IMR-90 (cell line): ENCODE measurements at places on chromosomes 1 and 21. TPM values are rescaled to one million over a fixed set of nuclear protein-coding genes. Genes with fewer than 3 reads are reported as not detected.

DNA sequence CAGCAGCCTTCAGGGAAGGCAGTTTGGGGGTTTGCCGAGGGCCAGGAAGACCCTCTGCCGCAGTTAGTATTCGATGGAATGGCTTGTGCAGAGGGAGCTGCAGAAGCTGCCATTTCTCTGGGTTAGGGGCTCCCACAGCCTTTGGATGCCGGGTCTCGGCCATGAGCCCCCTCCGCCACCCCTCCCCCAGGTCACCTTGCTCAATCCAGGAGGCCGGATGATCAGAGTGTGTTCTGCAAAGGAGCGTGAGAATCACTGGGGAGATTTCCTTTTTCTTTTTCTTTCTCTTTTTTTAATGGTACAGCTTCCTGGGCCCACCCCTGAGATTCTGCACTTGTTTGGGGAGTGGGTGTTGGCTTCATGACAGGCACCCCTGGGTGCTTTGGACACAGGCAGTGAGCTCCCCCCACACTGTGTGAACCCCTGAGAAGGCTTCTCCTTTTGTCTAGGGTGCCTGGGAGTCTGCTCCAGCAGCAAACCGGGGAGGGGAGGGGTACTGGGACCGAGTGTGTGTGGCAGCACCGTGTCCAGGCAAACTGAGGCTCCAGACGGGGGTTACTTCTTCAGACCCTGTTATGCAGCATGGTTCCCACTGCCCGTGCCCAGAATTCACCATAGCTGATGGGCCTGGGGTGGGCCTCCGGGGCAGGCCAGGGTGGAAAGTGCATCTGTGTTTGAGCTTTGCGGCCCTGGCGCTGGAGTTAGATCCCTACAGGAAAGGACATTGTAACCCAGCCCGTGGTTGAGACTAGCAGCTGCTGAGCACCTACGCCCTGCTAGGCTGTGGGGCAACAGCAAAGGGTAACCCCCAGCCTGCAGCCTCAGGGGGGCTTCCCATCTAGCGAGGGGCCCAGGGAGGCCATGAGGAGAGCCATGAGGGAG, 18.5 kb downstream of the TNFRSF1B start:
- DNase-seq: no peak

DNA sequence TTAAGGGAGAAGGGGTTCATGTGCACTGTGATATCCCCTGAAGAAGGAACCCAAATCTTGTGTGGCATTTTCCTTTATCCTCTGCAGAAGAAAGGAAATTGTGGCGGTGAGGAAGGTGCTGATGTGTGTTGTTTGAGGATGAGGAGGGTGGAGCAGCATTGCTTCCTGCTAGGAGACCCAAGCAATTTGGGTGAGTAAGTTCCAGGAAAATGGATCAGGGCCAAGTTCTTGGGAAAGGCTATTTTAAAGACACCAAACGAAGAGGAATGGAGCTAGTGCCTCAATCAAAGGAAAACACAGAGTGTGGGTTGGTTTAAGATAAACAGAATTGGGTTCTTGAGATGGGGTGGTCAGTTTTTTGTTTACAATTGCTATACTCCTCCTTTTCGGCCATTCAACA, 86.7 kb upstream of the MARK1 start:
- DNase-seq: no peak

DNA sequence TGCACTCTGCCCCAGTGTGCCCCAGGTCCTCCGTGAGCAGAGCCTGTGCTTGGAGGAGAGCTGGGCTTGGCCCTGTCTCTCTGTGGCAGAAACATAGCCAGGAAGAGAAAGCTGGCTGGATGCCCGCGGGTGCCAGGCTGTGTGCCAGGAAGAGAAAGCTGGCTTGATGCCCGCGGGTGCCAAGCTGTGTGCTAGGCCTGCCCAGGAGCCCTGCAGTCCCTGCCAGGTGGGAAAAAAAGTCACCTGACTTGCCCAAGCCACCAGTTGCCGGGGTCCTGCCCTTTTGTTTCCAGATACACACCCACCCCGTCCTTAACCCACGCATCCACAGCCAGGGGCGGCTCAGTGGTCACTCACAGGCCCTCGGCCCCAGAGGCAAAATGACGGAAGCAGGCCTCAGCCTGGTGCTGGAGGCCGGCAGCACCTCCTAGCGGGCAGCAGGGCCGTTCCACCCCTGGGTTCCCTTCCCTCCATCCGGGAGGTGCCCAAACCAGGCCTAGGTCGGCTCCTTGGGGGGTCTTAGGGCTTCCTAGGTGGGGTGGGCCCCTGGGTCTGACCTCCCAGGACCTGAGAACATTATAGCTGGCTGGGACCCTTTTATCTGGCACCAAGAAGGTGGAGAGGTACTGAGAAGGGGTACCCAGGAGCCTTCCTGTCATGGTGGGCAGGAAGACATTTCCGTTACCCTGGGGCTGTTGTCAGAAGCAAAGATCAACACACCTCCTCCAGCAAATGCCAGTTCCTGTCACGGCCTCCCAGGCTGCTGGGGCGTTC, 9.1 kb downstream of the ITGB2 start:
- no peak for DNase-seq

DNA sequence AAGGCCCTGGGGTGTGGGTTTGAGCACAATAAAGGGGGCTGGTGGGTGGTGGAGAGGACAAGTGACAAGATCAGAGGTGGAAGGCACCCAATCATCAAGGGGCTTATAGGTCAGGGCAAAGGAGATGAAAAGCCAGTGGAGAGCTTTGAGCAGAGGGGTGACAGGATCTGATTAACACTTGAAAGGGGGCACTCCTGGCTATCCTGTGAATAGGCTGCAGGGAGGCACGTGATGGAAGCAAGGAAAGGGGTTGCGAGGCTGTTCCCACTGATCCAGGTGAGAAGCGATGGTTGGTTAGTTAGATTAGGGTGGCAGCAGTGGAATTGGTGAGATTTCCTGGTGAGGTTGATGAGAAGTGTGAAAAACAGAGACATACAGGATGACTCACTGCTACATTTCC, 80.6 kb downstream of the WLS start:
- no peak for DNase-seq

- peak; percentile 24 for DNase-seq
Measured at GRCh38 chr21:27149034-27149433, 182.1 kb upstream of the ADAMTS5 start.

- no peak for DNase-seq
Measured at GRCh38 chr21:36849461-36850105, 116.9 kb downstream of the HLCS start.

DNA sequence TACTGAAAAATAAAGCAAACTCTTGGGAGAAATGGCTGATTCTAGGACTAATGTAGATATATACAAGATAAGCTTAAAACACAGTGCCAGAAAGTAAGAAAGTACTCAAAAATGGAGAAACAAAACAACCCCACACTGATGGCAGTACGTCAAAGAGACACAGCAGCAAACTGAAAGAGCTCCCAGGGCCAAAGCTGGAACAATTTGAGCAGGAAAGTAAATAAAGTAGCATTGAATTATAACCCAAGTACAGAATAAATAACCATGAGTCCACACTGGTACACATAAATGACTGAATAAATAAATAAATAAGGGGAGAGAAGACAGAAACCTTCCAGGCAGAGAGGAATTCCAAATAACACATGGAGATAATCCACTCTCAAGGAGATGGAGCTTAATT, 120.9 kb downstream of the GLUL start:
- no peak for DNase-seq

- DNase-seq: no peak
Measured at GRCh38 chr1:58929671-58930325, 146.0 kb upstream of the JUN start.

DNA sequence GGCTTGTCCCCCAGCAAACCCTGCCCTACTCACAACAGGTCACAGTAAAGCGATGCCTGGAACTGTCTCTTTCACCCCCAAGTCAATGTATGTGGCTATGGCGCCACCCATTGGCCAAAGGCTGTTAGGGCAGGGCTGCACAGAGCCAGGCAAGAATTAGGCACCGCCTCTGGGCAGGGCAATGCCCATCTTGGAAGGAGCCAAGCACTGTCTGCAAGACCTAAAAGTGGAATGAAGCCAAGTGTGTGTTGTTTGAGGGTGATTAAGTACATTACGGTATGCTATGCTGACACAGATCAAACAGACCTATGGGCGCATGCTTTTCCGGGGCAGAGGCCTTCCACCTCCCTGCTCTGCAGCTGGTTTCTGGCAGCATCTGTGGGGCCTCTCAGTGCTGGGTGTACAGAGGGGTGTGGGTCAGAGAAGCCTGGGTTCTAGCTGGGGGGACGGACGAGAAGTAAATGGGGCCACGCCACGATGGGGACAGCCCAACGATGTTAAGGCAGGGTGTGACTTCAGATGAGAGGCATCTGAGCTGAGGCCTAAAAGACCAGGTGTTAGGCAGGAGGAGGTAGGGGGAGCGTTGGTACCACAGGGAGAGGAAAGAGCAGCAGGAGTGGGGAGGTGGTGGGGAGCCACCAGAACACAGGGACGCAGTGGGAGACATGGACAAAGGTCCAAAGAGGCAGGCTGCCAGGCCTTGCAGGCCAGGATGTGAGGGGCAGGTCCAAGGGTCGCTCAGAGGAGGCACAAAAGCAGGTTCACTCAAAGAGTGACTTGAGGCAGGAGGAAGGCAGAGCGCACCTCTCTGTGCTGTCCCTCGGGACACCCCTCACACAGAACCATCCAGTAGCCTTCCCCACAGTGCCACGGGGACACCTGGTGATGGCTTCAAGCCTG, 49.8 kb downstream of the ACOT7 start:
- peak; percentile 72 for DNase-seq

Gene IFI6
- 6.7 and 7.3 TPM in 2 replicates for total RNA-seq

Gene LPGAT1
- total RNA-seq: 13.6 and 25.6 TPM in 2 replicates

Gene TIE1
- total RNA-seq: 2.3 and 3.3 TPM in 2 replicates

Gene PRKCZ
- 2.0 and 2.8 TPM in 2 replicates for total RNA-seq

Gene FMO2
- total RNA-seq: under 0.01 TPM in 2 replicates

Gene PLA2G2F
- total RNA-seq: not detected in 2 replicates

Gene CFHR5
- not detected in 2 replicates for total RNA-seq
